ENCODE measurements at places on chromosomes 5 and 9.

DNA sequence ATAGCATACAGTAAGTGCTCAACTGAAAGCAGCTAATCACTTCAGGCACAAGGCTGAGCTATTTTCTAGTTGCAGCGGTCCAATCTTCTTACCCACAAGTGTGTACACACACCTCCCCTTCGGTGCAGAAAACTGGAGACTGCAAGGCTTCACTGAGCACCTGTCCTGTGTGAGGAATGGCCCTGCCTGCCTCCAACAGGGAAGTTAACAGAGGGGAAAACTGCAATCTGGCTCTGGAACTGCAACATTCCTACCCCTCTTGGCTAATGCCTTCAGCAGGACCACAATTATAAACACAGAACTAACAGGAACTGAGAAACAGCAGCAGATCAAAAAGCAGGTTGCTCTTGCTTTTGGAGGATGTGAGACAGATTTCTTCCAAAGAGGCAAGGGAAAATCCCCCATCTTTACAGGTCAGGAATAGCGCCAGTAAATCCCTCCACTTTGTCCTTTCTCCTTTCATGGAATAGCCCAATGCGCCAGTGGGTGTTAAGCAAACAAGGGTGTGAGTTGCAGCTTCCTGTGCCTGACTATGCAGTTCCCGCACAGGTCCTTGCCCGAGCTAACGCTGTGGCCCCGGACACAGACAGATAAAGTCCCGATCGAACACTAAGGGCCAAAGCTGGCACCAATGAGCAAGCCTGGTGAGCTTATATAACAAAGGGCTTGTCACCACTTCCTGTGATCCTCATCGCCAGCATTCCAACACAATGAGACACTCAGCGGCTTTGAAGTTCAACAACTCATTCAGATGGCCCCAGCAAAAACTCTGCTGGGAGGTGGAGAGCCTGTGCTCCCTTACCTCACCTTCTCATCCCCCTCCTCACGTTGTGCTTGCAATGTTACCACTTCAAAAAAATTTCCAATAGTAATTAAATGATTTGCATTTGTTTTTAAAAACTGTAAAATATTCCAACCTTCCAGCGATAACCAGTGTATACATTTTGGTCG, 21.5 kb downstream of the SHB start:
- DNase-seq = no peak

GRCh38 chr5:32600054-32600622, 14.8 kb downstream of the SUB1 start:
- DNase-seq = no peak

- DNase-seq = peak; percentile 64
Observed at GRCh38 chr5:159316519-159317383, 13.5 kb downstream of the IL12B start.

- DNase-seq = no peak
Observed at GRCh38 chr5:140324041-140324600, 21.2 kb upstream of the PFDN1 start.

DNA sequence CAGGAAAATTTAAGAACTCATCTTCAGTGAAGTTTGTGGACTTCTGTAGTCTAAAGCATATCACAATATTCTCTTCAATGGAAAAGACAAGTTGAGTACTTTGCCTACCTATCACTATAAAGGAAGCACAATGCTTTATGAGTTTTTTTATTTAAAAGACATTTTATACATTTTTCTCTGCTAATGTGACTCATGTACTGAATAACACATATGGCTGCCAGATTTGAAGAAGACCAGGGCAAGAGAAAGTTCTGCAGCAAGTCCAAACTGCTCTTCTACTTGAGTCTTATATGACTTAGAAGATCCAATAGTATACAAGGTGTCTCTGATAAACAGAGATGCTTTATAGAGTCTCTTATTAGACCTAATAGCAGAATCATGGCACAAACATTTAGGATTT, 978.4 kb downstream of the TLE4 start:
- no peak for DNase-seq

DNA sequence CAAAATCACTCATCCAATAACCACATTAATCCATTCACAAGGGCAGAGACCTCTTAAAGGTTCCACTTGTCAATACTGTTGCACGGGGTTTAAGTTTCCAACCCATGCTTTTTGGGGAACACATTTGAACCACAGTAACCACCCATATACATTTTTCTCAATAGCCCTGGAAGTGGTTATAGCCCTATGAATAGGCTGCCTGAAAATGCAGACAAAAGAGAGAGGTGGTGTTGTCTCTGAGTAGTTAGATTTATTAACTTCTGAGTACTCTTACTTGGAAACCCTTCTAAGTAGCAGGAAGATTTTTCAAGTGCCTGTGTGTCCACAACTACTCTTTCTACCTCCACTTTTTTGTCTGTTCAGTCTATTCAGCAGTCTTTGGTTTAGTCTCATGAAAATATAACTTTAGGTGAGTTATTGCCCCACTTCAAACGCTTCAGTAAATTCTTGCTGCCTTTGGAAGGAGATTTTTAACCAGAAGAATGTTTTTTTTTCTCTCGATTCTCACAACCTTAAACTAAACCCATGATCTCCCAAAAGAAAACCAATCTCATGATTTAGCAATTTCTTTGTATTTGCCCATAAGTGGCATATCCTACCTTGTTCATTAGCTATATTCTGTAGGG, 42.6 kb downstream of the ARHGEF28 start:
- no peak for DNase-seq

DNA sequence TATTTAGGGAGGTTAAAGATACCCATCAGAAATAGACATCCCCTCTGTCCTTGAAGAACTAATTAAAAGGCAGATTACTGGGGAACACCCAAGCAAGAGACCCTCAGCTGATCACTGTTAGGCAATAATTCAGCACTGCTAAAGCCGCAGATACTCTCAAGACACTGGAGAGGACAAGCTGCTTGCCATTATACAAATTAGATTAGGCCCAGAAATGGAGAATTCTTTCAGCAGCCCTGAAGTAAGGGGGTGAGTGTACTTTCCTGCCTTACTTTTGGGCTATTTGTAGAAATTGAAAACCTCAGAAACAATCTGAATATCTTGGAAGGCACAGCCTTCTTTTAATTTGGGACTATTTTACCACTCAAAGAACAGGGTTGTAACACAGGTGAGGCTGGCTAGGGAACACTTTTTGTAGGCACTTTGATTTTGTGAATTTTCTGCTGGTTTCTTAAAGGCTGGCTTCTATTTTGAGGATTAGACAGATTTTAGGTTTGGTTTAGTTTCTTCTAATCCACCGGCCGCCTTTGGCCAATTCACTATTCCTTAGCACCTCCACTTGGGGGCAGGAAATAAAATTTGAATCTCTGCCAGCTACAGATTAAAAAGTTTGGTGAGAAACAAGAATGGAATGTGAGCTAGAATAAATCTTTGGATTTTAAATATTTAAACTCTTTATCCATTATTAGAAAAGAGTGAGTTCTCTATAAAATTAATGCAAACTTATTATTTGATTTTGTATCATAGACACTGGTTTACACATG, 106.0 kb downstream of the SMARCA2 start:
- peak; percentile 15 for DNase-seq

DNA sequence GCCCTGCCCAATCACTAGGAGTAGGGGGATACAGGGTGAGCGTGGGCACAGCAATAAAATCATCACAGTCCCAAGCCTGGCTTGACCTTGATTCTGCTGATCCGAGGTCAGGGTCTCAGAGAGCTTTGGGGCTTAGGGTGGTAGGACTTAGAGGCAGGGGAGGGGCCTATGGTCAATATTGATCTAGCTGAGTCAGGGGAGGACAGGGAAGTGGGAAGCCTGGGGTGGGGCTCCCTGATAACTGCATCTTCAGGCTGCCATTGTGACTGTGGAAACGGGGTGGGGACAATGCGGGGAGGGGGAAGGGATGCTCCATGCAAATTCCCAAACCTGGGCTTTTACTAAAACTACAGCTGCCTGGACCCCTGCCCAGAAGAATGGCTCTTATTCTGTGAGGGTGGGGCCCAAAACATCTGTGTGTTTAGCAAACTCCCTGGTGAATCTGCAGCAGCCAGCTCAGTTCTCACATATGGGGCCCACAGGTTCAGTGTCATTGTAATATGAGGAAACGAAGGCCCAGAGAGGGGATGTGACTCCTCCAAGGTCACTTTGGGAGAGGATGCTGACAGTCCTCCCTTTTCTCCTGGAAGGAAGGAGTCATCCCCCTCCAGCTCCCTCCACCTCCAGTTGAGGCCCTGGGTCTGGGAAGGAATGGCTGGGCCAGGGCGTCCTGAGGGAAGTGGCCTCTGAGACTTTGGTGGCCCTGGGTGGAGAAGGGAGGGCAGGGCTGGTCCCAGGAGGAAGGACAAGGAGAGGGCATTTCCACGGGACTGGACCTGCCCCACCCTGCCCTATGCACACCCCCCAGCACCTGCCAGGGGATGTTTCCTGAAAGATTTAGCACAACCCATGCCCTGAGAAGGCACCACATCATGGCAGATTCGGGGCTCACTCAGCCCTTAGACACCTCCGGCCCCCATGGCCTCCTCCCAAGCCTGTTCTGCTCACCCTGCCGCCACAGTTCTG, 26.4 kb downstream of the SLC6A7 start:
- no peak for DNase-seq

DNA sequence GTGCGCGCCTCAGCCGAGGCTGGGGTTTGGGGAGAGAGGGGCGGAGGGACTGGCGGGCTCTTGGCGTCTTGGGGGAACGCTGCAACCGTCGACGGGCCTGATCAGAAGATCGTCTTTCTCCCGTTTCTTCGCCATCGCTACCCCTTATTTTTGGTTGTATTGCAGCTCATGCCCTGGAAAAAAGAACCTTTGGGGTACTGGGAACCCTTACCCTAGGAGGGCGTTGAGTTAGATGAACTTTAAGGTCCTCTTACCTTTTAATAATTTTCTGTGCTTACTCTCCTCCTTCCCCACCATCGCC, 719 bp downstream of the PAIP2 start:
- DNase-seq = no peak

DNA sequence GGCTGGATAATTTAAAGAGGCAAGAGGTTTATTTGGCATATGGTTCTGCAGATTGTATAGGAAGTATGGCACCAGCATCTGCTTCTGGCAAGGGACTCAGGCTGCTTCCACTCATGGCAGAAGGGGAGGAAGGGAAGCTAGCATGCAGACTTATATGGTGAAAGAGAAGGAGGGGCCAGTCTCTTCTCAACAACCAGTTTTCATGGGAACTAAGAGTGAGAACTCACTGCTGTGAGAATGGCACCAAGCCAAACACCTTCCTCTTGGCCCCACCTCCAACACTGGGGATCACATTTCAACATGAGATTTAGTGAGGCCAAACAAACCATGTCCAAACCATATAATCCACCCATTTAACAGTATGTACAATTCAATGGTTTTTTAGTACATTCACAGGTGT, 113.3 kb upstream of the SHB start:
- no peak for DNase-seq

- DNase-seq = no peak
Observed at GRCh38 chr9:82284758-82285157, 296.2 kb downstream of the SPATA31D1 start.

GRCh38 chr9:16031971-16032370, 479.1 kb downstream of the CCDC171 start:
- no peak for DNase-seq

DNA sequence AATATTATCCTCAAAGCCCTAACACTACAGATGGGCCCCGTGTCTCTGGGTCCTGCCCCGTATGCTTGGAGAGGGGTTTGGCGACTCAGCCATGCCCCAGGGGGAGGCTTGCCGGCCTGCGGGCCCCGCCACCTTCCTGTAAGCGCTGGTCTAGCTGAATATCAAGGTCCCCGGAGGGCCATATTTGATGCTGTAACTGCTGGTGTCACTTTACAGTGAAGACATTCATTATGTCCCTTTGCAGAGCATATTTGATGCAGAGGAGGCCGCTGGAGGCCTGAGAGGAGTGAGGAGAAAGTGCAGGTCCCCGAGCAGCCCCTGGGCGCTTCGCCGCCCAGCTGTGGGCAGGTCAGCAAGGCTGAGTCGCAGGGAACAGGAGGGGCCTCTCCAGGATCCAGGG, 16.8 kb downstream of the IRX4 start:
- DNase-seq = no peak

DNA sequence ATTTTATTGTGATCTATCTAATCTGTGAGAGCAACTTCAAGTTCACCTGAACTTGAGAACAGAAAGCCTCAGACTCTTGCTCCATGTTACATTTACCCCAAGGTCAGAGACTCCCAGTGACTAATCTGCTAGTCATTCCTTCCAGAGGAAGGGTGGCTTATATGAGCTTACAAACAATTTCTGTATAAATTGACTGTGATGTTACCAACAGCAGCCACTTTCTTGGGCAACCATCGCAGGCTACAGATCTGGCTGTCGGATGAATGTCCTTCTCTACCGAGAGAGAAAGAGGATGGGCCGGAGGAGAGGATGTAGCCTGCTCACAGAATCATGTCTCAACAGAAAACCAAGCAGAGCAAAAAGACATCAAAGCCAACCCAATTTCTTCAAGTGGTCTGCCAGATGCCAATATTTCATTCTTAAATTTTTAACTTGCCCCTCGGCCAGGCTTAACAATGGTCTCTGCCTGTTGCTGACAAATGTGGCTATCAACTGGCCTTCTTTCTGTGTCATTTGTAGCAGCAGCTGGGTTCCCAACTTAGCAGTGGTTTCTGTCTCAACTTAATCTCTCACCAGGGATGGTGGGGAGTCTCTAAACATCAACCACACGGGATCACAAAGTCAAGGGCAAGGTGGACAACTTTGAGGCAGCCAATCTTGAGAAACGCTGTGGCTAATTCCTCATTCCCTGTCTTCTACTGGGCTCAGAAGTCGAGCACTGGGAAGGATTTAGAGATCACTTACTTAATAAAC, 81.3 kb downstream of the RAPGEF1 start:
- no peak for DNase-seq

DNA sequence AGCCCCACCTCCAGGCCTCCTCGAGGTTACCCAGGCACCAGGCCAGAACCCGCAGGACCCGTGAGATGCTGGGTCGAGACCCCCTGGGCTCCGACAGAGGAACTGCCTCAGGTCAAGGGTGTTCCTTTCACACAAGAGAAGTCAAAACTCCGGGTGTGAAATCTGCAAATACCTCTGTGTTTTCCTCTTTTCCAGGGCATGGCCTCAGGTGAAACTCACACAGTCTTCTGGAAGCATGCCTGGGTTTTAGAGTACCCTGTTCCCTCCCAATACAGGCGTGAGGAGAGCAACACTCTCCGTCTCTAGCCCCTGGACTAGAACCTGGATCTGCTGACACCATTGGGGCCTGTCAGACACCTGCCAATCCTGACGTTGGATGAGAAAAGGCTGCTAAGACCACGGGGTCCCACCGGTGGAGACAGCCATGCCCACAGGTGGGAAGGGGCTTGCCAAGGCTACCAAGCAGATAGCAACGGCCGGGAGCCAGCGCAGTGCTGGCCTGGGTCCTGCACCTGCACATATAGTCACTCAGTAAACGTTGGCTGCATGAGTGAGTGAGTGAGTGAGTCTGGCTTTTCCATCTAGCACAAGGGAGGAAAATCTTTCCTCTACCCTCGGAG, 182.0 kb upstream of the PPP1R26 start:
- no peak for DNase-seq

DNA sequence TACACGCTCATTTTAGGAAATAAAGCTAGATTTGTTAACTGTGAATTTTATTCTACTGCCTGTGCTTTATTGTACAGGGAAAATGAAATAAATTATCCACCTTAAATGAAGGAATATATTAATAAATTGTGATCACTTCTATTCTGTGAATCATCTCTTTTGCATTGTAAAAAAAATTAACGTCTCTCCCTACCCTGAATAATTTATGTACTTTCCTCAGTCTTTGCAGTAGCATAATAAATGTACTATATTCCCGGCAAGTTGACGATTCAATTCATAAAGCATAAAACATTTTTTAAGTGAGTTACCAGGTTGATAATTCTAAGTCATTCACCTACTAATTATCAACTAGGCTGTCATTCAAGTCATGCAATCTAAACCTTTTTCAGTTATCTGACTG, 1425.3 kb upstream of the CDH9 start:
- DNase-seq = no peak

- DNase-seq = no peak
Observed at GRCh38 chr9:18159254-18159653, 314.7 kb upstream of the ADAMTSL1 start.

Measured in SK-N-DZ (cell line).